ENCODE measurements at places on chromosomes 4 and X.

- no peak for DNase-seq
Observed at GRCh38 chr4:56184214-56184613, 203.1 kb downstream of the AASDH start.

DNA sequence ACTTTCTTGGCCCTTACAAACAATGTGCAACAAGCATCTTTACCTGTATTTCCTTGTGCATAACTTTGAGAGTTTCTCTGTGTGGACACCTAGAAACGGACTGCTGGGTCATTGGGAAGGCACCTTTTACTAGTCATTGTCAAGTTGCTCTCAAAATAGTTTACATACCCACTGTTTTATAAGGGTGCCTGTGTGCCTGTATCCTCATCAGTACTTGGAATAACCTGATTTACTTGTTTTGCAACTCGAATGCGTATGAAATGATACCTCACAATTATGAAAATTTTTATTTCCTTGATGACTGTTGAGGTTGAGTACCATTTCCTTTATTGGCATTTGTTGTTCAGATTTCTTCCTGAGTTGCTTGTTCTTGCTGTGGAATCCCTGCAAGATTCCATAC lies 150.8 kb downstream of the STIM2 start:
- DNase-seq, result no peak

DNA sequence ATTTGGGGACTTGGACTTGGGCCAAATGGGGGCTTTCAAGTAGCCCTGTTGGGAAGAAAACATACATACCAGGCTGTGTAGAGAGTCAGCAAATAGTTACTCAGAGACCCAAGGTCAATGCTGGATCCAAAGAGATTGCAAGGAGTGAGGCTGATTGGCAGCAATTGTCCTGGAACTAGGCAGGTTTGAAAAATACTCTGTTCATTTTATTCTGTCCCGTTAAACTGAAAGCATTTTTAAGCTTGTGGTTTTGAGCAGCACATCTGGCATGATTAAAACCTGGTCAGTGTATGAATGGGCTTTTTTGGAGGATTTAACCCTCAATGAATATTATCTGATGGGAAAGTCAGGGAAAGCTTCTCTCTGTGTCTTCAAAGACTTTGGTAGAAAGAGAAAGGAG lies 294.3 kb upstream of the BOD1L1 start:
- no peak for DNase-seq

DNA sequence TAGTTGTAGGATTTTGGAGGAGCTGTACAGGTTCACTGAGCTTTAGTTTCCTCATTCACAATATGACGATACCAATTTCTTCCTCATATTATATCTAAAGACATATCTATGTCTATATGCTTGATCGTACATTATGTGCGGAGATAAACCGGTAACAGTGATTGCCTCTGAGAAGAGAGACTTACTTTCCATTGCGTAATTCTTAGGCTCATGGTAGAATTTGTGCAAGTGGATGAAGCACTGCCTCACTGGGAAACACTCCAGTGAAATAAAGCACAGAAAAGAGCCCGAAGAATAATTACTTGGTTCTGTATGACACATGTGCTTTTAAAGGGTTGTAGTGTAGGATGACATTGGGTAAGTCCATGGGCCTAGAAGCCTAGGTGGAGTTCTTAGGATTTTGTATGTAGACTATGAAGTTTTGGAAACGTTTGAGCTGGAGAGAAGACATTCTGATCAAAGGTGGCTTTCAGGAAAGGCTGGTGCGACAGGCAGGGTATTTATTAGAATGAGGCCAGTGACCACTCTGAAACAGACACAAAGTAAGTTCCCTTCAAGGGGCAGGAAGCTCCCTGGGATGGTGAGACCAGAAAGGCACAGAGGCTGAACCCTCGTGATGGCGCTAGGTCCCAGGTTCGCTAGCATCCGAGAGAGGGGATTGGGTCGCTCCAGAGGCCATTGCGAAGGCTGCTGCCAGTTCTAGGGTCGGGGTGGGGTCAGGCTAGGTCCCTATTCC lies 649 bp upstream of the VBP1 start:
- no peak for DNase-seq

- no peak for DNase-seq
Observed at GRCh38 chr4:108072300-108072699, 82.6 kb downstream of the HADH start.

GRCh38 chr4:41722181-41722580 lies 26.3 kb downstream of the PHOX2B start:
- DNase-seq, result no peak

DNA sequence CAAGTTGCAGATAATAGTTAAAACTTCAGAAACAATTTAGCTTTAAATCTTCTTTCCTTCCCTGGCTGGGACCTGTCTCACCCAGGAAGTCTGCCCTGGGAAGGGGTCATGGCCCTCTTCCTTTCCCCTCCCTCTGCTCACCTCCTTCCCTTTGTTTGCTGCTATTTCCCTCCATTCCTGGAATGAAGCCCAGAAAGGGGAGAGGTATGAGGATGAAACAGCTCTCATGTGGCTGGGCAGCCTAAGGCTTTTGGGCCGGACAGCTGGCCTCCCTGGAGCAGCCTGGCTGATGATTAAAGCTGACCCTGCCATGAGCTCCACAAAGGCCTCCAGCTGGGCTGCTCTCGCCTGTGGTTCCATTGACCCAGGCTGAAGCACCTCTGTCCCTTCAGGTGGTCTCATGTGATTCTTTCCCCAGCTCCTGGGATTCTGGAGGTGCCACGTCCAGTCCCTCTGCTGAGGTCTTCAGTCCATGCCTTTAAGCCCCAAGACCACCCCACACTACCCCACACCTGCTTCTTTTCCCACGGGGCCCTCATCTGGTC lies 202.1 kb downstream of the PTTG2 start:
- DNase-seq, result no peak

- no peak for DNase-seq
Observed at GRCh38 chr4:148574911-148575310, 132.7 kb upstream of the NR3C2 start.

DNA sequence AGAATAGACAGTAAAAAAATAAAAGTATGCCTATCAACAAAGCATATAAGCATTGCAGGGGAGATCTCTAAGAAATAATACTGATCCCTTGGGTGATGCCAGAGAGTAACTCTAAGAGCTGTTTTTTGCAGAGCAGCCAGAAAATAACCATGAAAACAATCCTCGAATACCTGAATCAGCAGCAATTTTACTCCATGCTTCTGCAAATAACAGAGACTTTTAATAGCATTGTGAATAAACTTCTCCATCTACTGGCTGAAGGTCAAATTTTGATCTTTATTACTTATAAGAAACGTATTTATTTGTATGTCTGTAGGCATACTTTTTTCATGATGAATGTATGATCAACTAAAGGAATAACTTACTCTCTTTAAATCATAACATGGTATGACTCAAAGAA lies 334.5 kb downstream of the GALNTL6 start:
- no peak for DNase-seq

- DNase-seq, result no peak
Observed at GRCh38 chr4:85826060-85826678, 351.2 kb downstream of the ARHGAP24 start.

DNA sequence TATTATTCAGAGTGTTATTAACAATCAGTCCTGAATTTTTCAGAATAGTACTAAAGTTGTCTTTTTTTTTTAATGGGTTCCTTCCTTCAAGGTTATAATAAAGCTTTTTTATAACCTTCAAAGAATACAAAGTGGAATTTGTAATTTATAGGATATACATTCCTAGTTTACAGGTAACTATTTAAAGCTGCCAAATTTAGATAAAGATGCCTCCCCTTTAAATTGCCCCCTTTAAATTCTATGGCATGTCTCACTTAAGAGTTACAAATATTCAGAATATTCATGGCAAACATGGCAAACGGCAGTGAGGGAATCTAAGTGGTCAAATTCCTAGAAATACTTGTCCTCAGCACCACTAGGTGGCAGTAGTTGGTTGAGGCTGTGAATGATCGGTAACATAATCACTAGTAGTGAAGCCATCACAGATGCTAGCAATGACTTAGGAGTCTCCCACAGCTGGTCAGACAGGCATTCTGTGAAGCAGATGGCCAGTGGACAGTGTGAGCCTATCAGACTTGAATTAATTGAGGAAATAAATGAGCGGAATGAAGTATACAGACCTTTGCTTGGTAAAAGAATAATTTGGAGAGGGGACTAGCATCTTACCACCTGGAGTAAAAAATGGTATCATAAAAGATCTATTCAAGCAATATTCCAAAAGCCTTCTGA lies 86.4 kb downstream of the CBR4 start:
- DNase-seq, result peak; percentile 75

DNA sequence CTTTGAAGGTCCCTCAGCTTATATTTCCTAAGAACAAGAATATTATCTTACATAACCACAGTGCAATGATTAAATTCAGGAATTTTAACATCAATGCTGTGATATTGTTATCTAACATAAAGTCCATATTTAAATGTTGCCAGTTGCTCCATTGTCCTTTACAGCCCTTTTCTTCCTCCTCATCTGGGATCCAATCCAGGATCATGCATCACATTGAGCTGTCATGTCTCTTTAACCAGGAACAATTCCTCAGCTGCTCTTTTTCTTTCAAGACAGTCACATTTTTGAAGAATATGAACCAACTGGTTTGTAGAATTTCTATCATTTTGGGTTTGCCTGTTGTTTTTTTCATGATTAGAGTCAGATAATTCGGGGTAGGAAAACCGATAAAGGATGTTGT lies 12.0 kb downstream of the TMSB4X start:
- DNase-seq, result no peak

GRCh38 chrX:56733459-56734046 lies 4.5 kb downstream of the NBDY start:
- DNase-seq, result no peak

GRCh38 chr4:130722361-130722760 lies 1626.4 kb downstream of the C4orf33 start:
- no peak for DNase-seq

- DNase-seq, result peak; percentile 30
Observed at GRCh38 chrX:130378024-130378669, 7.3 kb downstream of the GPR119 start.

DNA sequence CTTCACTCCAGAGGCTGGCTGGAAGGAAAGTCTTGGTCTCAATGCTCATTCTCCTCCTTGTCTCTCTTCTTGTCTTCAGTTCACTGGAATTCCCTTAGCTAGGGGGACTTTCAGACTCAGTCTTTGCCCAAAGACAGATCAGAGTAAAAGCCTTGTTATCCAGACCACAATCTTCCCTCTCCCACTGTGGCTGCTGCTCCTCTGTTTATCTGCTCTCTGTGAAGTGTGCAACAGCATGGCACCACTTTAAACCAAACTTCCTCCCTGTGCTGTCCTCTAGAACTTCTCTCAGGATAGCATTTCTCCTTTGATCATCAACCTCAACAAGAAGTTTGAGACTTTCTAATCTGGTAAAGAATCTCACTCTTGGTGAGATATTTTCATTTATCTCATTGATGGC lies 530.1 kb upstream of the SLIT2 start:
- DNase-seq, result no peak

DNA sequence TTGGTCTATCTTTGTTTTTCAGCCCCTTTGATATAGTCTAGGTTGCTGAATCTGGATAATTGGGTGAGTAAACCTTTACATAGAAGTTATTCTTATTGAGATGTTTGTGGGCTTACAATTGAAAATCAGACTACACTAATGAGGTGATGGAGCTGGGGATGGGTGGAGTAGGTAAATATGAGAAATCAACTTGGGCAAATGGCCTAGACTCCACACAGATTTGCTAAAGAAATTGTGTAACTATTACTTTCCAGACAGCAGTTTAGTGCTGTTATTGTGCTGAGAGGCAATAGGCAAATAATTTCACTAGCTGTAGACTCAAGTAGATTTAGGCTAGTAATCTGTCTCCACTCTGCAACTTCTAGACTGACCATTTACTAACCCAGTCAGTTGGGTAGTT lies 8.2 kb downstream of the DIAPH2 start:
- DNase-seq, result no peak

DNA sequence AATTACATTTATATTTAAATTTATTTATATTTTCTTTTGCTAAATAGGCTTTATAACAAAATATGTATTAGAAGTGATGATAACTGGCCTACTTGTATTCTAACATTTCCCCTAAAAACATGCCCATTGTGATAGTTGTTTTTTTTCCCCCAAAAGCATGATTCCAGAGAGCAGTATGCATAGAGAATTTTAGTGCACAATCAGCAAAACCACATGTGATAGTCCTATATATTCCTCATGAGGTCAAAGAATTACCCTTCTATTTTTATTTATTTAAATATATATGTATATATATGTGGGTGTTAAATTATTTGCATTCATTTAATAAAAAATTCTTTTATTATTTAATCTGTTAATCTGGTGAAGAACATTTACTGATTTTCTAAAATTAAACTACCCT lies 78.2 kb upstream of the TLL1 start:
- DNase-seq, result no peak

GRCh38 chrX:7191681-7192110 lies 43.7 kb upstream of the PUDP start:
- DNase-seq, result no peak

DNA sequence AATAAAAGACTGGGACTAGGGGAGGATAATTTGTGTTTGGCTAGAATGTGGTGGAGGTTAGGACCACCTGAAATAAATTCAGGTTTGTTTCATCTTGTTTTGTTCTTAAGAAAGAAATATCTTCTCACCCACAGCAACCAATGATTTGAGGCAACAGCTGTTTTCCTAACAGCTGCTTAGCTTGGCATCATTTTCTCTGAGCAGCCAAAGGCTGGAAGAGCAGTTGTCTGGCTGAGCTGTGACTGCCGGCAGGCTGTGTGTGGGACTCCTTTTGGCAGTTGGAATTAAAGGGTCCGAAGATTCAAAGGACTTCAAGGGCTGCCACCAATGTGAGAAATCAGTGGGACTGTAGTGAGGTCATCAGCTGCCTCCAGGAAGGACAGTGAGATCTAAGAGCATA lies 5.0 kb downstream of the TRIM75 start:
- DNase-seq, result no peak

DNA sequence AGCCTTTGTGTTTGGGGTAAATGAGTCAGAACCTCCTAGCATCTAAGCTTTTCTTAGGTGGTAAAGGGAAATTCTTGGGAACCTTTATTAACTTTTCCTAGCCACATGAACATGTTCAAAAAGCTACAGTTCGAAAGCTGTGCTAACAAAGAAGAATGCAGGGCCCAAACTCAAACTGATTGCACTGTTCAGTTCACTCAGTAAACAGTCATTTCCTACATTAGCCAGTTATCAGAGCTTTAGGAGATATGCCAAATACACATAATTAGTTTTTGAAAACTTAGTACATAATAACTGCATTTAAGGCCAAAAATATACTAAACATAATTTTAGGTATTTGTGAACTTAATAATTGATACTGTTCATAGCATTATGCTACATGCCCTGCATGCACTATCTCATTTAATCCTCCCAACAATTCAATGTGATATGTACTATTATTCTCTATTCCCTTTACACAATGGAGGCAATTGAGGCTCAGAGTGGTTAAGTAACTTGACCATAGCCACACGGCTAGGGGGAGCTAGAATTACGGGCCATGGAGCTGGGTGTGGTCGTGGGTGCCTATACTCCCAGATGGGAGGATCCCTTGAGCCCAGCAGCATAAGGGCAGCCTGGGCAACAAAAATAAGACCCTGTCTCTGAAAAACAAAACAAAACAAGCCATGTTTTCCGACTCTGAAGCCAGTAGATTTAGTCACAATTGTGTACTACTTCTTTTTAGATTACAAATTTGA lies 43.9 kb upstream of the PDGFRA start:
- no peak for DNase-seq

- DNase-seq, result no peak
Observed at GRCh38 chr4:99179626-99180025, 35.5 kb upstream of the ADH4 start.

- DNase-seq, result peak; percentile 69
Observed at GRCh38 chrX:132612821-132613564, 124.2 kb upstream of the MBNL3 start.

- no peak for DNase-seq
Observed at GRCh38 chrX:109281483-109282275, 200.2 kb downstream of the GUCY2F start.

Data from D341Med (cell line).